M059J (cell line): ENCODE measurements at places on chromosomes 5 and 9. TPM values are rescaled to one million over a fixed set of nuclear protein-coding genes. Genes with fewer than 3 reads are reported as not detected.

PCDHB14 gene
- total RNA-seq: 0.44 and 1.9 TPM in 2 replicates

PCDHGB2 gene
- total RNA-seq: 0.25 and 0.57 TPM in 2 replicates

PHYHD1 gene
- total RNA-seq: not detected in 2 replicates

HINT1 gene
- 271 and 295 TPM in 2 replicates for total RNA-seq

MARCHF11 gene
- total RNA-seq: 0.30 TPM in 1 of 2 replicates, not detected in the other

FCN1 gene
- total RNA-seq: not detected in 2 replicates

GFI1B gene
- total RNA-seq: 0.30 TPM in 1 of 2 replicates, not detected in the other

MARVELD2 gene
- total RNA-seq: 4.1 and 5.7 TPM in 2 replicates

LCN1 gene
- not detected in 2 replicates for total RNA-seq

CMYA5 gene
- total RNA-seq: 0.02 and 0.05 TPM in 2 replicates

FAM169A gene
- total RNA-seq: 5.3 and 10.7 TPM in 2 replicates

SPINK7 gene
- total RNA-seq: not detected in 2 replicates

PHF24 gene
- total RNA-seq: not detected in 2 replicates

STPG3 gene
- total RNA-seq: not detected in 2 replicates

CKMT2 gene
- not detected in 2 replicates for total RNA-seq

CCDC112 gene
- total RNA-seq: 2.5 and 4.8 TPM in 2 replicates

PKD2L2 gene
- total RNA-seq: 0.17 TPM in 1 of 2 replicates, not detected in the other

MYMK gene
- total RNA-seq: not detected in 2 replicates

N4BP3 gene
- 0.05 TPM in 1 of 2 replicates, not detected in the other for total RNA-seq

PARP8 gene
- total RNA-seq: 1.9 and 4.1 TPM in 2 replicates

ECM2 gene
- total RNA-seq: 0.47 and 1.0 TPM in 2 replicates

KCNT1 gene
- not detected in 2 replicates for total RNA-seq

RUSC2 gene
- 11.5 and 24.3 TPM in 2 replicates for total RNA-seq
